ENCODE measurements at places on chromosomes 7 and 10. TPM values are rescaled to one million over a fixed set of nuclear protein-coding genes. Genes with fewer than 3 reads are reported as not detected.

GRCh38 chr7:132362059-132362458 lies 214.2 kb downstream of the PLXNA4 start:
- DNase-seq = no peak

GRCh38 chr7:158997110-158997453 lies 140.7 kb downstream of the DYNC2I1 start:
- no peak for DNase-seq

DNA sequence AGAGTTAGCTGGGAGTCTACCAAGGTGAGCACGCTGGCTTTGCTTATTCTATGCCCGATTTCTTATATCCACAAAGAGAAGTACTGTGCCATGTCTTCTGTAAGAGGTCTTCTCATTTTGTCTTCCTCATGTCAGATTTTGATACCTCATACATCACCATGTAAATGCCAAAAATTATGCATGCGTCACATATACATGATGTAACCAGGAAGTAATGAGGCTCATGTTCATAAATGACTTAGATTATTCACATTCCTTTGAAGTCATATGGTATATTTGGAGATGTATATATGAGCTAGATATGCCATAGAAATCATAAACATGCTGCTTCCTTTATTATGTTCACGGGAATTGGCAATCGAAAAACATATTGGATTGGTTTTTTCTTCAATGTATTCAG lies 97.7 kb upstream of the CELF2 start:
- DNase-seq = no peak

GRCh38 chr7:84722086-84722485 lies 464.8 kb downstream of the SEMA3D start:
- no peak for DNase-seq

GRCh38 chr10:60565492-60565891 lies 175.8 kb upstream of the ANK3 start:
- no peak for DNase-seq

GRCh38 chr10:110209454-110209925 lies 2.1 kb downstream of the MXI1 start:
- DNase-seq = peak; percentile 54

The RBM33 gene
- 36.4 TPM for total RNA-seq

Measured in hematopoietic multipotent progenitor cell (in vitro differentiated cells).